ENCODE measurements at places on chromosomes 2 and 18.
A peak's percentile ranks its signal among the peaks of the same experiment; 100 is the strongest.

DNA sequence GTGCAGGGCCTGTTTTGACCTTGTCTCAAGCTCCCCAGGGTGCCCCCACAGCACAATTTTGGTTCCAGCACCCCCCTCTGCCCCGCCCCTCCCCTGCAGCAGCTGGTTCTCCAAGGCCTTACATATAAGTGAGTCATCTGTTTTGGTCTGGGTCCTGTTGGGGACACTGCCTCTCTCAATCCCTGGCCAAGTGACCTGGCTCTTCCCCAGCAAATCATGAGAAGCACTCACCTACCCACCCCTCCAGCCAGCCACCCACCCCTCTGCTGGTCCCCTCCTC lies 90.5 kb downstream of the INHBB start:
- no peak for DNase-seq

- no peak for DNase-seq
Observed at GRCh38 chr18:45353530-45353929, 261.7 kb upstream of the SLC14A2 start.

GRCh38 chr2:99998651-99999320 lies 143.6 kb downstream of the AFF3 start:
- DNase-seq, result no peak

DNA sequence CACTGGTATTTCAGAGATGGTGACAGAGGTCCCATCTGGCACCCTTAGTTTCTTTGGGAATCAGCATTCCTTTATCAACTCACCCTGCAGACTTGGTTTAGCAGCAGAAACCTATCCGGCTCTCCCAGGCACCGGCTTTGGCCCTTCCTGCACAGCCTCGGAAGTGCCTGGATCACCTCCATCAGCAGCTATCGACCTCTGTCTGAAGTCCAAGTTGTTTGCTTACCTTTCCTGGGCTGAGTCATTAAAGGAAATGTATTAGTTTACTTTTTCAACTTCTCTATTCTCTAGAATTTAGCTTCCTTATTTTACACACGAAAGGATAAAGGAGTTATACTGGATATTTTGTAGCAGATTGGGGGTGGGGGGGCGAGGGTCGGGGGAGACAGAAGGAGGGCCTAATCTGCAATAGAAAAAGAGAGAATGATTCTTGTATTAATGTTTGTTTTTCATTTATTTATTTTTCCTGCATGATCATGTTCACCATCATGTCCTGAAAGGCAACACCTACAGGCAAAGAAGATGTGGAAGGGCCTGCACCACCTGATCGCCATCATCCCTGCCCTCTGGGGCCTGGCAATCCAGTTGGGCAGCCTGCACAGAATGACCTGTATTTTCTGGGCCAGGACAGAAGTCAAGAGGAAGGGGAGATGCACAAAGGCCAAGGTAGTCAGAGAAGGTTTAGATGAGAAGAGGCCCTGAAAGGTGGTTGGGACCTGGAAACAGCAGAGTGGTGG lies 22.1 kb upstream of the MAT2A start:
- DNase-seq, result no peak

DNA sequence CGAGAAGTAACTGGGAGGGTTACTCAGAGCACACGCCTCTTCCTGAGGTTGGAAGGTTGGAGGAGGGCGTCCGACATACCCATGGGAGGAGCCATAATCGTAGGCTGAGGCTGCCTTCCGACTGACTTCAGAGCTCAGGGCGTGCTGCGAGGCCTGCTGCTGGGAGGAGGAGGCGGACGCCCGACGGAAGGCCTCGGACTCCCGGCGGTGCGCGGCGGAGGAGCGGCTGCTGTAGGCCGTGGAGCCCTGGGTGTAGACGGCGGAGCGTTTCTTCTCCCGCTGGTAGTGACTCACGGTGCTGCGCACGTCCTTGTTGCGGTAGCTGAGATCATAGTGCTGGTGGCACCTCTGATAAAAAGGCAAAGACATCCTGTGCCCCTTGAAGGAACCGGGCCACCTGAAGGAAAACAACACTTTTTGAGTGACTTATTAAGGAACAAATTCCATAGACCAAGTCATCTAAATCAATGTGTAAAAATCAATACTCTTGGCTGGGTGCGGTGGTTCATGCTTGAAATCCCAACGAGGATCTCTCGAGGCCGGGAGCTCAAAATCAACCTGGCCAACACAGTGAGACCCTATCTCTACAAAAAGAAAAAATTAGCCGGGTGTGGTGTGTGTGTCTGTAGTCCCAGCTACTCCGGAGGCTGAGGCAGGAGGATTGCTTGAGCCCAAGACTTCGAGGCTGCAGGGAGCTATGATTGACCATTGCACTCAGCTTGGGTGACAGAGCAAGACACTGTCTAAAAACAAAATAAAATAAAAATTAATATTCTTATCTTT lies 4.7 kb downstream of the MYOM1 start:
- no peak for DNase-seq

DNA sequence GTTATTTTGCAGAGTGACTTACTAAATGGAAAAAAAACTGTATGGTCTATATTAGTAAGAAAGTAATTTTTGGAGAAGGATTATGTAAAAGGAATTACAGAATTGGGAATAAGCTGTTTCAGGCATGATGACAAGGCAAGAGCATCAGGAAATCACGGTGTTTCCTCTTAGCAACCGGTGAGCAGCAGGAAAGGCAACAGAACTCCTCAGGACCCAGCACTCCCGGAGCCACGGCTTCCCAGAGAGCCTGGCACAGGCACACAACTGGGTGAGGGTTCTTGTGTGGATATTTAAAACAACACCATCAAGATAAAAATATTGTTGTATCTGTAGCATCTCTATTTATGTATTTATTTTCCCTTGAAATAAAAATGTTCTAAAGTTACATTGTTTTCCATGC lies 34.4 kb downstream of the CYP27C1 start:
- DNase-seq, result no peak

DNA sequence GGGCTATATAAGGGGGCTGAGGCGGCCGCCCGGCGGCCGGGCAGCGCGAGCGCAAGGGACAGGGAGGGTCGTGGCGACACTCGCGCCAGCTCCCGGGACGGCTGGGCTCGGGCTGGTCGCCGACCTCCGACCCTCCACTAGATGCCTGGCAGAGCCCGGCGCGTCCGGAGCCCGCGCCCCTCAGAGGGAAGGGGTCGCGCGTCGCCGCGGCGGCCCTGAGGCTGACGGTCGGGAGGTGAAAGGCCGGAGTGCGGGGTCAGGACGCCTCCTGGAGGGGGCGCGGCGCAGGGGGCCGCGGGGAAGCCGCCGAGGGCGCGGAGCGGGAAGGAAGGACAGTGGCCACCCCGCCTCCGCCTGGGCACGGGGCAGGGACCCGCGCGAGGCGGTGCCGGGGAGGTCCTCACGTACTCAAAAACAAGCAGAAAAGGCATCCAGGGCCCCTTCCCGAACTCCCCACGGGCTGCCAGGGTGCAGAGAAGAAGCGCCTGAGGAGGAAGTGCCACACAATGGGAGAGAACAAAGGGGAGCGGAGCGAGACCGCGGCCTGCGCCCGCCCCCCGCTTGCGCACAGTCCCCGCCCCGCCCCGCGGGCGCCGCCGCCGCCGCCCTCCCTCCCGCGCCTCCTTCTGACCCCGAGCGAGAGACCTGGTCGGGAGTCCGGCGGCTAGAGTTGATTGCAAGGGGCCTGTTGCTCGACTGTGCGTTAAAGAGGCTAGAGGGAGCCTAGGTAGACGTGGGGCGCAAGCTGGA lies 776 bp upstream of the KLF7 start:
- DNase-seq, result peak; percentile 51

Data from T-helper 2 cell (primary cell).